Activated B cell treated with CpG ODN at 0.5 μM for 24 hours (primary cell): ENCODE measurements at places on chromosomes 2 and 18.

GRCh38 chr2:159832858-159833257, 34.9 kb upstream of the CD302 start:
- no peak for DNase-seq

DNA sequence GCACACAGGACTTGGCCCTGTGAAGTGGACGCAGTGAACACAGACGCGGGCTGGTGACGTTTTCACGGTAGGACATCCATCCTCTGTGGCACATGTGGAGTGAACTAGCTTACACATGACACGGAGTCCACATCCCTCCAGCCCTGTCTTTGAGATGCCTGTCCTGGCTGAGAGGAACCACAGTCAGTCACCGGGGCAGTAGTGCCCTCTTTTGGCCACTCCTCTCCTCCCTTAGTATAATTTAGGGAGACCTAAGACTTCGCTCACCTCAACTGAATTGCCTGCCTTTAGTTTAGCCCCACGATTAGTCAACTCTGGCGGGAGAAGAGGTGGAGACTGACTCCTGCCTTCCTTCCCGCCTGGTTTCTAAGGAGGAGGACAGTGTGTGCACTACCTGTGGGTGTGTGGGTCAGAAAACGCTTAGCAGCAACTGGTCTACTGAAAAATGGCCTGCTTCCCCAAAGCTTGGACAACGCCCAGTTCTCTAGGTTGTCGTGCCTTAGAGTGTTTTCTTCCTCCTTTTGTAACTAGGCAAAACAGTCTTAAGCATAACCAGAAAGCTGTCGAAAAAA, 70.6 kb downstream of the MBP start:
- DNase-seq, result no peak

DNA sequence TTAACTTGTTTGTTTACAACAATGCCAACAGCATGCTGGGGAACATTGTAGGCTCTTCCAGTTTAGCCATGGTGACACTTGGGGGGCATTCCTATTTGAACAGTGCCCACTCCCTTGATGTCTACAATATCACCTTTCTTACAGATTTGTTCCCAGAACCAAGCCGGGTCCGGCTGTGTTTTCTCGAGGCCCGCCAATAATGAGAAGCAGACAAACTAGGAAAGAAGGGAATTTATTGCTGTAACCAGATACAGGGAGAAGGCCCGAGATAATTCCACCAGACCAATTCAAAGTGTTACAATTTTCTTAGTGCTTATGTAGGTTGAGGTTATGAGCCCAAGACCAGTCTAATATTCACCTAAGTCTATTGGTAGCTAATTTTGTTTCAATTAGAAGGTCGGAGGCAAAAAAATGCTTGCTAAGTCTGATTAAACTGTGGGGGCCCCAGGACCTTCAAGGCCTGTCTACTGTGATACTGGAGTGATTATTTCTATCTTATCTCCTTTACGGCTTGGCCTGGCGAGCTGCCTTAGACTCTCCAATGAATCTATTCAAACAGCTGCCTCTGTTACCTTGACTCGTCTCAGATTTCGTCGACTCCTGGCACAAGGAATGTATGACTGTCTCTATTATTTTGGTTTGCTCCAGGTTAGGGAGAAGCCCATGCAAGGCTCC, 59.1 kb upstream of the PSME4 start:
- DNase-seq, result no peak

- DNase-seq, result no peak
These were observed 217.9 kb upstream of the RAB6C start for GRCh38 chr2:129761569-129762021.

DNA sequence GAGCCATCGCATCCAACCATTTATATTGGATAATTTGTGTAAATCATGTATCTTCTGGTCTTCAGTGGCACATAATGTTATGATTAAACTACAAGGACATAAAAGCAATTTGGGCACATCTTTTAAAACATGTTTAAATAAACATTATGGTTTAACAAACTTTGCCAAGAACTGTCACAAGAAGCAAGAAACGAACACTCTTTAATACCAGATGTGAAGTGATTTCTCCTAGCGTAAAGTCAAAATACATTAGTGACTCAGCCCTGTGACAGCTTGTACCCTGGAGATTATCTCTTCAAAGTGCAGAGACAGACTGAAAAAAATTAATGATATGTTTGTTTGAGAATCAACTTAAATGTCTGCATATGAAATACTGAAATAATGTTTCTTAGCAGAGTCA, 39.9 kb downstream of the DSEL start:
- no peak for DNase-seq

DNA sequence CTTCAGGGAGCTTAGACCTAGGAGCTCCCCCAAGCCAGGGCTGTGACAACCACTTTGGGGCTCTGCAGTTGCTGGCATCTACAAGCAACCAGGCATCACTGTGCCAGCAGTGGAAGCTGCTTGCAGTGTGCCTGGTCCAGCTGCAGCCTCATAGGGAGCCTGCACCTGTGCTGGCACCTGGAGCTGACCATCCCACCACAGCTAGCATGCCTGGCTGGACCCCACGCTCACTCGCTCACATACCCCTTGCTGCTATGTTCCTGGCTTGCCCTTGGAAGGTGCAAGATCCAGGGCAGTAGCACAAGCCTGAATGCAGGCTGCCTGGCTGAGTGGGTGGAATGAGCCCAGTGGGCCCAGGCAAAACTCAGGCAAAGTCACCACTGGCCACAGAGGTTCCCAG, 82.5 kb downstream of the ZNF804A start:
- no peak for DNase-seq

DNA sequence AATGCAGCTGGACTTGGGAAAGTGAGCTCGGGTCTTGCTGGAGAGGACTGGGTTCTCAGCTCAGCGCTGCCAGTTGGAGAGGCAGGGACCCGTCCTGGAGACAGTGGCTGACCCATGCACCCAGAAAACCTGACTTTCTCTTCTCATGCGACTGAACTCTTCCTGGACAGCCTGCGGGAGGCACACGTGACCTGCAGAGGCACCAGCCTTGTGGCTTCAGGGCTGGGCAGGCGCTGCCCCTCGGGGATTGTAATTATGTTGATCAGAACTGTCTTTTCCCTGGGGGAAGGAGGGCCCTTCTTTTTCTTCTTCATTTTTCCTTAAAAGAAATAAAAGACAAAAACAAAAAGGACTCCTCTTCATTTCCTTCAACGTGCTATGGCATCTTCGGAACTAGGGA, 198.1 kb downstream of the VAPA start:
- no peak for DNase-seq

DNA sequence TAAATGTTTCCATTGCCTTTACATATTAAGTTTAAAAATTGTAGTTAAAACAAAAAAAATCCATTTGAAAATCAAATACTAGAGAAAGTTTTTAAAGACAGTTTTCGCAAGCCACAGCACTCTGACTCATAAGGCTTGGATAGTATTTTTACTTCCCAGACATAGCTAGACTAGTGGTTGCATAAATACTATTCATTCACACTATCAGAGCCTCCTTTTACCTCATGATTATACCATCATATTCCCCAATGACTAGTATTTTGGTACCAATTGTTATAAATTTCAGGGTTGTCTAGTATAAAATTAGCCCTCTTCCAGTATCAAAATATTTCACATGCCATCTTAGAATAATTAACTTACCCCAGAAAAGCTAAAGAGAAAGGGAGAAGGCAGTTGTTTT, 393.5 kb downstream of the ERBB4 start:
- DNase-seq, result no peak

DNA sequence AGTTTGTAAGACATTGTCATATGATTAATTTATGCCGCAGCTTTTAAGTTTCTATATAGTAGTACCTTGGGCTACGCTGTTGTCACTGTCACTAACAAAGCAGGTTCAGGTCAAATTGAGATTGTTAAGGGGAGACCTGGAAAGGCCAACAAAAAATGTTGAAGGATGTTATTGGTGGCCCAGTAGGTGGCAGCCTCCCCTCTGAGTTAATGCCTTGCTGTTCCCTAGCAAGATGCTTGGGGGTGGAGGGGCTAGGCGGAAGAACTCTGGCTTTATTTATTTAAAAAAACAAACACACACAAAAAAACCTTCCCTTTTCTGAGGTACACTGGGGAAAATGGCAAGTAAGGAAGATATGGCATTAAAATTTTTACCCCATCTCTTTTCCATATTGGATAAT, 128.3 kb upstream of the ATP5MC3 start:
- DNase-seq, result no peak

DNA sequence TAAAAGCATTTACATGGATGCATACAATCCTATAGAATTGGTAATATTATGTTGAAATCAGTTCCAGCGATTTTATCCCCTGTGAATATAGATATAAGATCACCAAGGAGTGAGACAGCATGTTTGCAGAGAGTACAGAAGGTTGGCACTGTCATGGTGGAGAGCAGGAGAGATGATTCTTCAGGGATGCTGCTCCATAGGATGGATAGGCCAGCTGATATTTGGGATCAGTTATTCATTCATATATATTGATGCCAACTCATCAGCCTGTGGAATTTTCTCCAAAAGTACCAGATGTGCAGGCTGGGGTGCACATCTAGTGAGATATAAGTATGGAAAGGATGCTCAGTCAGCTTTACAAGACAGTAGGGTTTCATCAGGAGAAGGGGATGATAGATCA, 139.9 kb downstream of the IKZF2 start:
- DNase-seq, result no peak

- DNase-seq, result no peak
These were observed 41.1 kb downstream of the ACOXL start for GRCh38 chr2:110773401-110773921.

DNA sequence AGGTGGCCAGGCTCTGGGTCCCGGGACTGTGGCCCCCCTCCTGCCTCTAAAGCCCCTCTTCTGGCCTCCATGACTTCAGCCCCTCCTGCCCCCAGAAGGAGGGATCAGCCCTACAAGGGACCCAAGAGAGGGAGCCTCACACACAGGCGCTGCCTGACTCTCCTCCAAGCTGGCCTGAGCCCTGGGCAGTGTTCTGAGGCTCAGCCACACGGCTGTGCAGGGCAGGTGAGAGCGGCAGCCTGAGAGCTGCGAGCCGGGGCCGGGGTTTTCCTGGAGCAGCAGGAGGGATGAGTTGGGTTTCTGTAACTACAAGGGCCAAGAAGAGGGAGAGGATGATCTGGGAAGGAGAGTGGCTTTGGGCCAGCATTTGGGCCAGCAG, 70.1 kb downstream of the HPCAL1 start:
- DNase-seq, result no peak

DNA sequence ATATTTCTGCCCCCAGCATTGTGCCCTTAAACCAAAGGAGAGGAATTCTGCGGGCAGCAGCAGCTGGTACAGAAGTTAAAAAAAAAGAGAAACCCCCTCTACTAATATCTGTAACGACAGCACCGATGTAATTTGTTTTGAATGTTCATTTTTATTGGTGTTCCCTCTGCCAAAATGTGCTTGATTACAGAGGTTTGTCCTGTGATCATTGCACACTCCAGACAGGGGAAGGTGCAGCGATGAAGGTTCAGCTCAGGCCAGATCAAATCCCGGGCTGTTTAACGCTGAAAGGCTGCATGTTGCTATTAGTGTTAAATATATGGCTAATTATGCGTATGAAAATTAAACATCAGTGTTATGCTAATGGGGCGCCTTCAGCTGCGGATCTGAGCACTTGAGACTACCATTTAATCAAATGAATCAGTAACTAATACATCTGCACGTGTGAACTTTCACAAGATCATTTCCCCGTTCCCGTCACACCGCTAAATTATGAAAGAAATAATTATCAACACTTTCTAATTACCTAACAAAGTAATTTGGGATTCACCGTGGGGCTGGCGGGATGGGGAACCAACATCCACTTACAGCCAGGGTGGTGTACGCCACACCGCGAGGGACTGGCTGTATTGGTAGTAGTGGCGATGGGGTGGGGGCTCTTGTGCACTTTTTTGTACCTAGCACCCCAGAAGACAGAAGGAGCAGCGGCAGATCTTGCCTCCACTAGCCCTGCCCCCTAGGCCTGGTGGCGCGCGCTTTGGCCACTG, 1.5 kb upstream of the DLX1 start:
- no peak for DNase-seq

DNA sequence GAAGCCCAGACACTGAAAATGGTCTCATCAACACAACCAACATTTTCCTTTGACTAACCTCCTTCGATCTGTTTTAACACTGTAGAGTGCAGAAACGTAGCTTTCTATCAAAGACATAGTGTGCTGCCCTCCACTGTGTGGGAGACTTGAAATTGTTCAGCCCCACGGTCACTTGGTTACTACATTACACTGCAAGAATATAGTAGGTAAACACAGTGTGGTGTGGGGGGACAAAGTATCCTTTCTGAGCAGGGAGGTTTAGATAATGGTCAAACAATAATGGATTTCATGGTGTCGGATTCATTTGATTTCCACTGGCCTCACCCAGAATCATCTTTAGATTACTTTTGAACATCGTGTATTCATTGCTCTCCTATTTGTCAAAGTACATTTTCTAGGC, 181.0 kb downstream of the ERBB4 start:
- DNase-seq, result no peak

DNA sequence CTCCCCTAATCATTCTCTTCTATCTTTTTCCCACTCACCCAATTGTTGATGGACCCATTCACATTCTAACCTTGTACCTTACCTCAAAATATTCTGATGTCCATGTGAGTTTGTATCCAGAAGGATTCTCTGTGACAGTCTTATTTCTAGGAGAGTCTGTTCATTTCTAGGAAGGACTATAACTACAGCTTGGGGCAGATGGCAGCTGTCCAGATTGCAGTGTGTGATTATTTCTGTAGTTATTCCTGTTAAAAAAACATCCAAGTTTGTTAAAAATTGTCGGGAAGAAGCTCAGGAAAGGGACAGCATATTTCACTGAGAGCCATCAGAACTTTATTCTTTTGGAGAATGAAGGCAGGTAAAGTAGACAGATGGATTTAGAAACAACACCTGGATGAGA, 142.6 kb downstream of the RAPGEF4 start:
- DNase-seq, result no peak

DNA sequence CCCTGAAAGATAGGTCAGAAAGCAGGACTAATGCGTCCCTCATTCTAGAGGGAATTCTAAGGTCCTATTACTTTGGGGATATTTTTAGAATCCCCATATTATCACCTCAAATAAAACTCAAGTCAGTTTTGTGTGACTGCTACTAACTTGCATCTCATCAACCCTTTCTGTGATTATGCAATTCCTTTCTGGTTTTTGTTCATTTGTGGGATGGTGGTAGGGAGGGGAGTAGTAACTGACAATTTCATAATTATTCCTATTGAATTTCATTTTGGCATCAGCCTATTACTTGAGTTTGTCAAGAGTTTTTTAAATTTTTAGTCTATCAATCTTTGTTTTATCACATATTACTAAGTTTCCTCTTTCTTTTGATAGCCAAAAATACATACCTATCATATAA, 28.4 kb upstream of the TANK start:
- no peak for DNase-seq

- no peak for DNase-seq
These were observed 6.1 kb downstream of the ONECUT2 start for GRCh38 chr18:57441071-57441794.

GRCh38 chr2:16741498-16741897, 75.9 kb upstream of the CYRIA start:
- no peak for DNase-seq

- DNase-seq, result no peak
These were observed 66.6 kb downstream of the ADNP2 start for GRCh38 chr18:80175451-80176204.
